GDM1 (cell line): ENCODE measurements at places on chromosomes 2 and 18.

- DNase-seq, result no peak
These were observed 55.9 kb downstream of the LDAH start for GRCh38 chr2:20766798-20767644.

- no peak for DNase-seq
These were observed 1.4 kb upstream of the PLCL1 start for GRCh38 chr2:197803033-197803444.

DNA sequence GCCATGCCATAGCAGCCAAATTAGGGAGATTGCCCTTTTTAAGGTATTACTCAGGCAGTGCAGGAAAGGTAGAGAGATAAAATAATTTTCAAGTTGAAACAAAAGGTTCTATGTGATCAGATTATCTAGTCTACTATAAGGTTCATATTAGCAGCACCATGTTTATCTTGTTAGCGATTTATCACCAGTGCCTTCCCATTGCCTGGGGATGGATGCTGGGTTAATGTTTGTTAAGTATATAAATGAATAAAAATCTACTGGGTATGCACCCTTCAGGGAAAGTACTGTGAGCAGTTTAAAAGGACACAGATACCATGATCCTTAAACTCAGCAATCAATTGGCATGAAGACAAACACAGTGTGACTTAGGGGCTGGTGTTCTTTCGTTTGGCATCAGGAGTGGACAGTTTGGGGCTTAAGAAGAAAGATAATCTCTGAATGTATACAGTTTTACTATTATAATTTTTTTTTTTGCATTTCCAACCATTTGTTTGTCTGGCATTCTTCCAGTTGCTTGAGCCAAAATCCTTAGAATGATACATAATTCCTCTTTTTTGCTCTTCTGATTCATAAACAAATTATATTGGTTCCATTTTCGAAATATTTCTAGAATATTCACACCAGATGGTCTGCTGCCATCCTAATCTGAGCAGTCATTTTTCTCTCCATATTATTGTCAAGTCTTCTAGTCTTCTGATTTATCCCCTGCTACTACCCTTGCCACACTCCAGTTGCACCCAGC is 512.8 kb upstream of the SLC8A1 start:
- DNase-seq, result no peak

DNA sequence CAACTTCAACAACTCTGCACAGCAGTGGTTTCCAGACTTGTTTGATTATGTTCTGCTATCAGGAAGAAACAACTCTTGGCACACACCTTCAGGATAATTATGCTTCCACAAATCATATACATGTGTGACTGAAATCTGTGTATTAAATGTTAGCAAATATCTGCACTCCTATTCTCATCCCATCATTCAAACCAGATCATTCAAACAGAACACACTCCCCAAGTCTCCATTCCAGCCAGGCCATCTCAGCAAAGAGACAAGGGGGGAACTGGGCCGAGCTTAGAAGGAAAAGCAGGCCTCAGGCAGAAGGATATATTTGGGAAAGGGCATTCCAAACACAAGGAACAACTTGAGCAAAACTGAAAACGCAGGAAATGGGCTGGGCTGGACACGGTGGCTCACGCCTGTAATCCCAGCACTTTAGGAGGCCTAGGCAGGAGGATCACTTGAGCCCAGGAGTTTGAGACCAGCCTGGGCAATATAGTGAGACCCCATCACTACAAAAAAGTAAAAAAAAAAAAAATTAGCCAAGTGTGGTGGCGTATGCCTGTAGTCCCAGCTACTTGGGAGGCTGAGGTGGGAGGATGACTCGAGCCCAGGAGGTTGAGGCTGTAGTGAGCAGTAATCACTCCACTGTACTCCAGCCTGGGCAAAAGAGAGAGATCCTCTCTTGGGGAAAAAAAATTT is 62.7 kb downstream of the ZFP36L2 start:
- no peak for DNase-seq

DNA sequence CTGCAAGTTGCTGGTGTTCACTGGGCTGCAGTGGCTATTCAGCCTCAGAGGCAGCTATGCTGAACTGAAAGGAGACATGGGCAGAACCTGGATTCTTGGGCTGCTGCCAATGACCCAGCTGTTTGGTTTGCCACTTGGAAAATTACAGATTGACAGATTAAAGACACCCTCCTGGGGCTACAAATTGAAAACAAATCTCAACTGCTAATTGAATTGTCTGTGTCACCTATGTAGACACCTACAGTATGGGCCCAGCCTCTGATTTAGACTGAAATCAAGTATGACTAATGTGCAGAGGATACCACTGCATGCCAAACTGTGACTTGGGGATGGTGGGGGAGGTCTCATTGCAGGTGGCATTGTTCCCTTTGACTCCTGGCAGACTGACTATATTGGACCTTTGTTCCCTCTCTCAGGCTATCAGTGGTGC is 42.8 kb downstream of the ITSN2 start:
- no peak for DNase-seq

GRCh38 chr2:99444222-99444621 is 45.6 kb downstream of the REV1 start:
- DNase-seq, result no peak

DNA sequence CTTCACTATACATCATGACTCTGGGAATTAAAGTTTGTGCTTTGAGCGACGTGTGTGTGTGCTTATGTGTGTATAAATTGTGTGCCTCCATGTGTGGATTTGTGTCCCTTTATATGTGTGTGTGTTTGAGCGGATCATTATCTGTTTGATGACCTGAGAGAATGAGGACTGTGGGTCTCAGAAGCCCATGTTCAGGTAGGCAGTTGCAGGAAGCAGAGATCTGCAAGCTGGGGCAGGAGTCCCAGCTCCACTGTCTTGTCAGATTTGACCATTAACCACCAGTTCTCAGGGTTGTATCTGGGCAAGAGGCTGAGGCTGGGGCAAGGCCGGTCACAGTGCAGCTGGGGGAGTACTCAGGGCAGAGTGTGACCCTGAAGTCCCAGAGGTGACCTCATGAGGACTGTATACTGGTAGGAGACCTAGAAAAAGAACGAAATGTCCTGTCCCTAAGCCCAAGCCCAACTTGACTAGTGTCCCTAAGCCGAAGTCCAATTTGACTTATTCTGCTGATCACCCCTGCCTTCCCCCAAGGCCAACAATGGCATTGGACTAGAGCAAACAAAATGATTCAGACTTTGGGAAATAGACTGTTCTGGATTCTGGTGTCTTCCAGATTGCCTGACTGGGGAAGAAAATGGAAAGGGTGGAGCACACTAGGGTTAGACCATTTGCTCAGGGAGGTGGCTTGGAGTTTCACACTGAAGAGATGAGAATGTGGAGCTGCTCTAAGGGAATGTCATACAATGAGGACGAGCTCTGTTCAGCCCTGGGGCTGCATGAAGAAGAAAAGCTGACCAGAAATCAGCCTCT is 28.1 kb downstream of the RHOB start:
- DNase-seq, result no peak

GRCh38 chr2:232957657-232958090 is 55.4 kb downstream of the NGEF start:
- DNase-seq, result no peak

DNA sequence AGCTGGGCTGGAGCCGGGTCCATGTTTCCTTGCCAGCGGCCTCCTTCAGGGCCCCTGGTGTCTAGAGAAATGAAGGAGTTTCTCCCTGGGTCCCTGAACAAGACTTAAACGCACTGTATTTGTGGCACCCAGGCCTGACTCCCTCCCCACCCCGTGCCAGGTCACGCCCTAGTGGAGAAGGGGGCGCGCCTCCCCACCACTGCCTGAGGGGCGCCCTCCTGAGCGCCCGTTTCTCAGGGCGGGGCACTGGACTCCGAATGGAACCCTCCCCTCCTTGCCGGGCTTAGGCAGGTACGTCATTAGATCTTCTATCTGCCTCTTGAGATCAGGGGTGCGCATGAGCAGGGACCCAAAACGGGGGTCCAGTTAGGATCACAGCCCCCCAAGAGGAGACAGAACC is 16.3 kb downstream of the ODC1 start:
- no peak for DNase-seq

- DNase-seq, result no peak
These were observed 66.8 kb downstream of the ZNF236 start for GRCh38 chr18:76889091-76889699.

GRCh38 chr2:12715258-12716031 is 1.3 kb upstream of the TRIB2 start:
- no peak for DNase-seq

GRCh38 chr2:207561386-207562080 is 31.8 kb downstream of the CREB1 start:
- DNase-seq, result no peak

DNA sequence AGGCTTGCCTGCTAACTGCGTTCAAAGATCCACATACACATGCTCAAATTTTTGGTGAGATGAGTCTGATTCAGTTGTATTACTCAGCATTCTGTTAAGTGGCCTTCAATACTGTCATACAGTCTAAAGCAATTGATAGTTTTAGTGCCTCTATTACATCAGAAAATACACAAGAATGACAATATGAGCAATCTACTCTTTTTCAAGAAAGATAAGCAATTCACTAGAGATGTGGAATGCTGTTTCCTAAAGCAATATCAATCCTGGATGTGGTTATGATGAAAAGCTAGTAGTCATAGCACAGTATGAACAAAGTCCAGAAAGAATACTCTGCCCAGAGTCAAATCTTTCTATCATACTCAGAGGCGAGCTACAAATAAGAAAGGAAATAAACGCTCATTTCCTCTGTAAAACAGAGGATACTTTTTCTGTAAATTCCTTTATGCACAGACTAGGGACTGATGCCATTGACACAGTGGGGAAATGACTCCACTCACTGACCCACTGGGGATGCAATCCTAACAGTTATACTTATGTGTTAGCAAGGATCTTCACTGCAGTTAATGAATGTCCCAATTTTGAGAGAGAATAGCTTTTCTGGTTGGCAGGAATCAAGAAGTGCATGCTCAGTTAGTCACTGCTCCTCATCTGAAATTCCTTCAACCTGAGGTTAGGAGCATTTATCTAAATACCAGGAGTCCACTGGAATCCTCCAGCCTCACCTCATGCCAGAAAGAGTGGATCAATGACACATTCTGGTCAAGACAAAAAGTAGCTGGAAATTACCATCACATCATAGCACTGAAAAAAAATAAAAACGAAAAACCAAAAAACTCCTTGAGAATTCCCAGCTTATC is 83.3 kb downstream of the PDE11A start:
- DNase-seq, result no peak

DNA sequence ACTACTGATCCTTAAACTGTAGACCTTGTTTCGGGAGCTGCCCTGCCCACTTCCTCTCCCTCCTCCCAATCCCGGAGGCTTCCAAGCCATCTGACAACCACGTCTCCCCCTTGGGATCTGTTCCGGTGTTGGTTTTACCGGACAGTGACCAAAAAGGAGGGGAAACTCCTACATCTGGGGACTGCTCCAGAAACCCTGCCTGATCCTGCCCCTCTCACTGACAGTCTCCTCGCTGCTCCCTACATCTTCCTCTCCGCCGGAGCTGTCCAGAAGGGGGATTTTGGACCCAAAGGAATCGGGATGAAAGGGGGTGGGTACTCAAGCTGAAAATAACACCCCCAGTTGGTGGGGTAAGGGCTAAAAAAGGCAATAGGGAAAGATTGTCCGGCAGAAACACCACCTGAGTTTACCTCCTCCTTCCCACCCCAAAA is 1.5 kb downstream of the INO80D start:
- peak; percentile 15 for DNase-seq

GRCh38 chr2:10490806-10491291 is 42.7 kb upstream of the ODC1 start:
- no peak for DNase-seq

DNA sequence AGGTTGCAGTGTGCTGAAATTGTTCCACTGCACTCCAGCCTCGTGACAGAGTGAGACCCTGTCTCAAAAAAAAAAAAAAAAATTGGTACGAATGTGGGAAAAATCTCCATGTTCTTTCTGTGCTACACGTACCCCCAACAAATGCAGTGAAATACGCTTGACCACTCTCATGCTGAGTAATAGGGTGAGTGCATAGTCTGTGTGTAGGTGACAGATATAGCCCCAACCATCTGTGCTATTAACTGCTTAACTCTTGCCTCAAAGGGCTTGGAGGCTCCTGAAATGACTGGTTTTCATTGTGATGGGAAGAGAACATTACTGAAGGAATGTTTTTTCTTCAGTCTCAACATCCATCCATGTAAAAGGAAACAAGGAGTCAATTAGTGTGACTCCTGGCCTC is 15.7 kb downstream of the LYPD1 start:
- no peak for DNase-seq

DNA sequence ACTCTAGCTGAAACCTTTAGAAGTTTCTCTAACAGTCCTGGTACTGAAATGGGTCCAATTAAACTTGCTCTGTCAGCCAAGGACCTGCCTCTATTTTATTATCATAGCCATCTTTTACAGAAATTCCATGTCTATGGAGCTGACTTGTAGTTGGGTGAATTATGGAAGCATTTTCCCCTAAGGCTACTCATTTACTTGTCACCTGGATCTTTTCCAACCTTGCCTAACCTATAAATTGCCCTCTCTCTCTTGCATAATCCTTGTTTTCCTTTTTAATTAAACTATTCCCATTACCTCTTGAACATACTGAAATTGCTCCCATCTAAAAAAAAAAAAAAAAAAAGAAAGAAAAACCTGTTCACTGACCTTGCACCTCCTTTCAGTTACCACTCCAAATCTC is 74.6 kb upstream of the DOK6 start:
- DNase-seq, result no peak

GRCh38 chr2:134258684-134259388 is 5.0 kb downstream of the MGAT5 start:
- DNase-seq, result peak; percentile 22

DNA sequence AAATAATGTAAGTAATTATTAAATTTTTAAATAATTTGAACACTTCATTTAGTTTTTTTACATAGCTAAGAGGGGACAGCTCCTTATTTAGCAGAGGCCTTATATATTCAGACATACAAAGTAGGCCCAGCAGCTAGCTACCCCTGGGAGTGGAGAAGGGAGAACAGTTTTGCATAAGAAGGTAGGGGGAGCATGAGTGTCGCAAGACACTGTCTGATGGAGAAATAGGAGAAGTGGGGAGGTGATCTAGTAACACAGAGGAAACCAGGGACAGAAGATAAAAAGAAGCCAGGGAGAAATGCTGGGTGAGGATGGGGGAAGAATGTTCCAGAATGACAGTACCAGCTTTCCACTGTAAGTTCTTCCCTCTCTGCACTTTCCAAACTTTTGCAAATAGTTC is 16.0 kb upstream of the RGPD4 start:
- DNase-seq, result no peak
